ENCODE measurements at places on chromosomes 2 and 18. TPM values are rescaled to one million over a fixed set of nuclear protein-coding genes. Genes with fewer than 3 reads are reported as not detected.

The FEV gene
- total RNA-seq = not detected

The CPO gene
- total RNA-seq = not detected

The ASPRV1 gene
- 0.10 TPM for total RNA-seq

The UGT1A10 gene
- total RNA-seq = 0.18 TPM

The DLGAP1 gene
- 0.12 TPM for total RNA-seq

The CFAP221 gene
- total RNA-seq = 0.40 TPM

The LINC00305 gene
- total RNA-seq = not detected

The VAMP8 gene
- total RNA-seq = 23.2 TPM

The CPLX4 gene
- not detected for total RNA-seq

The SPEG gene
- total RNA-seq = 10.2 TPM

The FOSL2 gene
- 48.5 TPM for total RNA-seq

The CCDC74B gene
- 5.7 TPM for total RNA-seq

The RAB6C gene
- not detected for total RNA-seq

The M1AP gene
- total RNA-seq = not detected

The HOXD1 gene
- not detected for total RNA-seq

The AQP4 gene
- total RNA-seq = not detected

The NLRC4 gene
- total RNA-seq = not detected

The HYCC2 gene
- 6.0 TPM for total RNA-seq

The CTAGE1 gene
- total RNA-seq = not detected

The SP5 gene
- total RNA-seq = not detected

The SLC14A1 gene
- total RNA-seq = not detected

The NEURL3 gene
- total RNA-seq = 1.0 TPM

The VIL1 gene
- total RNA-seq = 0.44 TPM

The CDKL4 gene
- total RNA-seq = not detected

The DNER gene
- total RNA-seq = 10.0 TPM

The SP140L gene
- total RNA-seq = 4.4 TPM

The SERPINB12 gene
- total RNA-seq = not detected

The DSC3 gene
- 1.2 TPM for total RNA-seq

The ANKRD30B gene
- not detected for total RNA-seq

The MC4R gene
- total RNA-seq = not detected

The CNRIP1 gene
- 2.3 TPM for total RNA-seq

The MFF gene
- 97.8 TPM for total RNA-seq

The TSPYL6 gene
- not detected for total RNA-seq

The GPBAR1 gene
- 0.12 TPM for total RNA-seq

The HOXD4 gene
- total RNA-seq = 0.56 TPM

The MRPL19 gene
- total RNA-seq = 66.0 TPM

The EVX2 gene
- total RNA-seq = not detected

The SLC4A5 gene
- 0.11 TPM for total RNA-seq

The IL1RN gene
- 0.94 TPM for total RNA-seq

The IL1RL1 gene
- 0.78 TPM for total RNA-seq

Data from A549 treated with ZK216348 at 1 μM for 4 hours (cell line).